ENCODE measurements at places on chromosomes 12 and 14. TPM values are rescaled to one million over a fixed set of nuclear protein-coding genes. Genes with fewer than 3 reads are reported as not detected.

The NGB gene
- total RNA-seq: not detected

GRCh38 chr14:68257969-68258368 lies 438.4 kb downstream of the RAD51B start:
- no peak for DNase-seq

GRCh38 chr12:46660276-46660675 lies 165.5 kb downstream of the SLC38A4 start:
- DNase-seq: no peak

- DNase-seq: no peak
These were observed 112.0 kb downstream of the DENND5B start for GRCh38 chr12:31478898-31479297.

The SLC25A29 gene
- total RNA-seq: 23.6 TPM

- DNase-seq: no peak
These were observed 184.0 kb downstream of the CAND1 start for GRCh38 chr12:67453191-67453590.

- no peak for DNase-seq
These were observed 81.8 kb downstream of the TSPAN9 start for GRCh38 chr12:3158851-3159465.

- DNase-seq: peak; percentile 43
These were observed 34.1 kb downstream of the SCFD1 start for GRCh38 chr14:30656190-30656632.

The KRT76 gene
- total RNA-seq: not detected

The GZMB gene
- total RNA-seq: 1,779 TPM

The SLC10A1 gene
- total RNA-seq: not detected

DNA sequence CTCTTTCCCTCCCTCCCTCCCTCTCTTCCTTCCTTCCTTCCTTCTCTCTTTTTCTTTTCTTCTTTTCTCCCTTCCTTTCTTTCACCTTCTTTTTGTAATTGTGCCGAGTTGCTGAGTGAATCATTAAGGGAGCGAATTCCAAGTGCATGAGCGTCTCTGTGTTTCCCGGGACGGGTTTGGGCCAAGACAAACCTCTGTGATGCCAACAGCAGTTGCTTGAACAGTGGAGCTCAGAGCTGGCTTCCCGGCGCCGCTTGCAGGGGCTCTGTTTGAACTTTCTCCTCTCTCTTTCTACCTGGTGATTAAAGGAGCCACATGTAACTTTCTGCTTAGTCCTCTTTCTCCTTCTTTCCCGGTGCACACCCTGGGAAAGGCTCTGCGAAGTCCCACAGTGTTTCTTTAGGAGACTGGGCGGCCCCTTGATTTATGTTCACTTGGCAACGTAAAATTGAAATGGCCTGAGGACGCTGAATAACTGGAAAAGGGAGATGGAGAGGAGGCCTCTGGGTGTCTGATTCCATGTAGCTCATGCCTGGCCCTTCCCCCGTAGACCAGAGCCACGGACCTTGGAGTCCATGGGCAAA lies 33.7 kb upstream of the MAP1LC3B2 start:
- no peak for DNase-seq

DNA sequence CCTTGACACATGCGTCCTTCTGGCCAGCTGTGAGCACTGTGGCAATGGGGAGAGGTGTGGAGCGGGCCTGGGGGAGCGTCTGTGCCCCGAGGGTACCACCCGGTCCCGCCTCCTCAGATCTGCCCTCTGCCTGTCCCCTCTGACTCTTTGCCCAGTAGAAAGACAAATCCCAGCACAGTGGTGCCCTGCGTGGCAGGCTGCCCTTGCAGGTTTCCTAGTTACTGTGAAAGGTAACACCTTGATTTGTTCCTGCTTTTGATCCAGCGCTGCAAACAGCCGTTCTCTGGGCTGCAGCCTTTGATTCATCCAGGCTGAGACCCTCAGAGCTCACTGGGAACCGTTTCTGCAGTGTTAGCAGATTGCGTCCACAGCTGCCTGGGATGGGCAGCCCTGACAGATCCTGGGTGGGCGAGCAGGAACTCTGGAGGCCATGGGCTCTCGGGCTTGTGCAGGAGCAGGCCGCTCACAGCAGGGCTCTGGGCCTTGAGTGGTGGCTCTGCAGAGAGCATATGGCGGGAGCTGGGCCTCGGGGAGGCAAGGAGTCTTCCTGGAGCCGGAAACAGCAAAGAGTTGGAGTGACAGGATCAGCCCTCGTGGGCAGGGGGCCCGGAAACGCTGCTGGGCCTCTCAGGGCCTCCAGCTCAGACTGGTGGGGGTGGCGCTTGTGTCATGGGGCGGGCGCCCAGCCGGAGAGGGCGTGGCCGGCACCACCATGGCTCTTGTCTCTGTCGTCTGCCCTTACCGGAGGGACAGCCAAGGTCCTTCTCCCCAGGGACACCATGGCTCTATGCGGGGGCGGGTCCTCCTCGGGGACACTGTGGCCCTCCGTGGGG lies 16.6 kb downstream of the FBRSL1 start:
- peak; percentile 88 for DNase-seq

DNA sequence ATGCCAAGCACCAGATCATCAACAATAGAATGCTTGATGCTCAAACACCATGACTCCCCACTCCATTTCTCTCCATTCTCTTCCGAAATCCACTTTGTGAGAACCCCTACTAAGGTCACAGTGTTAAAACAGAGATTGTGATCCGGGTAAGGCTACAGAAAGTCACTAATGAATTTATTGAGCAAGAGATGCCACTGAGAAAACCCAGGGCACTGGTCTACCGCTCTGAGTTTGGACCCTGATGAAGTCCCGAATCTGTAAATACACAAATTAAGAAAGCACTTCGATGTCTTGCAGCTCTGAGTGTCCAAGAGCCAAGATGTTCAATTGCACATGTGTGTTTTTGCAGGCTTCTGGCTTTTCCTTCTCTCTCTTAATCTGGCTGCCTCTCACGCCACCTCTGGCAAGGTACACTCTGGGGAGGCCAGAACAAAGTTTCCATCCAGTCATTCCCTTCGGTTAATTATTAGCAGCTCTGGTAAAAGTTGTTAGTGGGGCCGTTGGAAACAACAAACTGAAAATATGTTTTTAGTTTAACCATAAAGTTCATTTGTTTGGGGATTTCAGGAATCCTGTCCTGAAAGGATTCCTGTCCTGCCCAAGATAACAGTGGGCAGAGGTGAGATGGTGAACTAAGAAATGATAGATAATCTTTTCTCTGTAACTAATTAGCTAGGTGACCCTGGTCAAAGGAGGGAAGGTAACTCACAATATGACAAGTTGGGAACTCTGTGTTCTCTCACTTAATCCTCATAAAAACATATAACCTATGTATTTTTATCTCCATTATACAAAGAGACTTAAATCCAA lies 75.4 kb downstream of the BTG1 start:
- DNase-seq: no peak

DNA sequence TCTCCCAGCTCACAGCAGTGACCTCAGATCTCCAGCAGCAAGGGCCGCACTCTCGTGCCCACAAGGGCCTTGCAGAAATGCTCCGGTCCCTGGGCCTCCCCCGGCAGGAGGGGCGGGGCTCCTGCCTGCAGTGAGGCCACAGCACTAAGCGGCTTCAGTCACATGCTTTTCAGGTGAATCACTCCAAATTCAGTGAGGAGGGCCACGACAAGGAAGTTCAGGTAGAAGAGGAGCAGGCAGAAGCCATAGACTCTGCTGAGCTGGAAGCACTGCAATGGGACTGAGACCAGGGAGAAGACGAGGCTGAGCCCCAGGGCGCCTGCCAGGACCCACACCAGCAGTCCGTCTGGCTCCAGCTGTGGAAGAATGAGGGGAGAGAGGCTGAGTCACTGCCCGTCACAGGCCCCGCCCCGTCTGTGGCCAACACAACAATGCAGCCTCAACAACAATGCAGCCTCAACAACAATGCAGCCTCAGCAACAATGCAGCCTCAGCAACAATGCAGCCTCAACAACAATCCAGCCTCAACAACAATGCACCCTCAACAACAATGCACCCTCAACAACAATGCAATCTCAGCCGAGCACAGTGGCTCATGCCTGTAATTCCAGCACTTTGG lies 35.2 kb downstream of the SLC8B1 start:
- DNase-seq: no peak

DNA sequence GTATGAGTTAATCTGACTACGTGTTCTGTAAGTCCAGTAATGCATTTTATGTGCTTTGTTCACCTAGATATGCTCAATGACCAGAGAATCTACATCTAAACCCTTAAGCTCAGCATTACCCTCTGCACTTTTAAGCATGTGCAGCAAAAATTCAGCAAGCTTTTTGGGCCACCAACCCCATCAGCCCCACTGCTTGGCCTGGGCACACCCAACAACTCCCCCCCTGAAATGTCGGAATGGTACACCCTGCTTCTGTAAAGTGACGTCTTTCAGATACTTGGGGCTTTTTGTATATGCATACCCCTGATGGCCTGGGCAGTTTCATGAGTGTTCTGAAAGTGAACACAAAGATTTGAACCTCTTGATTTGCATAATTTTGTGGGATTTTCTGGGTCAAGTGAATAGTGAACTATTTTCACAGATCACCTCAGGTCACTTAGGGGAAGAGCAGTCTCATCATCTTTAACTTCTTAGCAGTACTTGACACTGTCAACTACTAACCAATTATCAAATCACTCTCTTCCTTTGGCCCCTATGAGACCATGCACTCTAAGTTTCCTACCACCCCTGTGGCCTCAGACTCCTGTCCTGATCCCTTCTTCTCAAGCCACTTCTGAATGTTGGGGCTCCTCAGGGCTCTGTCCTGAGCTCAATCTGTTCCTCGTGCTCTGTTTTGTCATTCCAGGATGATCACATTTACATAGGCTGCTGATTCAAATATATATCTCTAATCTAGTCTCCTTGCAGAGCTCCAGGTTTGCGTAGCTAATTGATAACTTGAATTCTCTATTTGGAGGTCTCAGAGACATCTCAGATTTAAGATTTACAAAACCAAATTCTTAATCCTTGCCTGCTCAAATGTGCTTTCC lies 36.3 kb upstream of the PPM1A start:
- no peak for DNase-seq

- DNase-seq: no peak
These were observed 117.4 kb downstream of the KTN1 start for GRCh38 chr14:55697414-55697861.

The RNASE7 gene
- total RNA-seq: not detected

DNA sequence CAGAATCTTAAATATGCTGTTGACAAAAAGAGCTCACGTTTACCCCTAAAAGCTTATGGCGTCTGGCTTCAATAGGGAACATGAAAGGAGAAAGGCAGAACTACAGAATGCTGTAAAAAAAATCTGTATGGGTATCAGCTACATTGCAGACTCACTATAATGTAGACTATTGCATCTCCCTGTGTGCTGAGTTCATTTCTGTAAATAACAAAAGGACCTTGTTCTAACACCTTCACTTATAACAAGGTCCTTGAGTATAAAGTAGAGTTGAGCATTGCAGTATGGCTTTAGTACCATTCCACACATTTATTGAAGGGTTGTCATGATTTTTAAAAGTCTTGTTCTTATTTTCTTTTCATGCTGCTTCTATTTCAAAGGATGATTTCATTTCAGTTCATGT lies 165.3 kb downstream of the NPAS3 start:
- no peak for DNase-seq

DNA sequence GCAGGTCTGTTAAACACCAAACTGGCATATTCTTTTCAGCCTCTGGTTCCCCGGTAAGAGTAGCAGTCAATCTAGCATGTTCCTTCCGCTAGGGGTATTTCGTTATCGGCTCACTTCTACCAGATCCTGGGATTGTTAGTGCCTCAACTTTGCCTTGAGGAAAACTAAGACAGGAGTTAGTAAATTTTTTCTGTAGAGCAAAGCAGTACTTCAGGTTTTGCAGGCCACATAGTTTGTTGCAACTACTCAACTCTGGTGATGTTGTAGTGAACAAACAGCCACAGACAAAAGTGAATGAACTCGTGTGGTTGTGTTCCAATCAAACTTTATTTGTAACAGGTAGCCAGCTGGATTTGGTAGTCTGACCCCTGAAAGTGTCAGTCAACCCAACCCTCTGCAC lies 6.3 kb upstream of the CDH24 start:
- DNase-seq: no peak

The AP5M1 gene
- 31.1 TPM for total RNA-seq

The C14orf132 gene
- total RNA-seq: 1.6 TPM

GRCh38 chr12:16587110-16587453 lies 18.9 kb downstream of the LMO3 start:
- DNase-seq: no peak

DNA sequence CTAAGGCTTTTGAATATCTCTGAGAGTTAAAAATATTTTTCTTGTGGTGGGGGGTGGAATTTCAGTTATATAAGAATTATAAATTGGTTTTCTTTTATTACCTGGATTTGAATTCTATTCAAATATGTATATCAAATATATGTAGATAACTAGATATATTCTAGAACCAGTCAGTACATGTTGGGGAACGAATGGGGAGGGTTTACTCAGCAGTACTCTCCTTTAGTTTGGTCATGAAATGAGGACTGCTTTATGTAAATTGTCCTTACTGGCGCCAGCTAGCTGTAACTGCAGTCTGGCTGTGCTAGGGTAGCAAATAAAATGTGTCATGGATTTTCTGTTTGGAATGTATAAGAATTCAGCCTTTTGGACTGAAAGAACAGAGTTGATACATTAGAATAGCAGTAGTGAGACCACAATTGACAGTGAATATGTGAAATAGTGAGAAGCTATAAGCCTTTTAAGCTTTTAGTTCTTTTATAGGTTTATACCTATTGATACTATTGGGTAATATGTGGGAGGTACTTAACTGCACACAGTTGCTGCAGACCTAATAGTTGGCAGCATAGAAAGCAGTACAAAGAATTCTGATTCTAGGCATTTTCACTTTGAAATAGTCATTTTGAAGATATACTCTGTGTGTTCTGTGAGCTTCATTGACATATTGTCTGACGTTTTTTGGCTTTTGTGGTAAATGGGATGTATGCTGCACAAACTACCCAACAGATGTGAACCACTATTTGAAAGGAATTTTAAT lies 29.0 kb downstream of the ATF7IP start:
- peak; percentile 66 for DNase-seq

DNA sequence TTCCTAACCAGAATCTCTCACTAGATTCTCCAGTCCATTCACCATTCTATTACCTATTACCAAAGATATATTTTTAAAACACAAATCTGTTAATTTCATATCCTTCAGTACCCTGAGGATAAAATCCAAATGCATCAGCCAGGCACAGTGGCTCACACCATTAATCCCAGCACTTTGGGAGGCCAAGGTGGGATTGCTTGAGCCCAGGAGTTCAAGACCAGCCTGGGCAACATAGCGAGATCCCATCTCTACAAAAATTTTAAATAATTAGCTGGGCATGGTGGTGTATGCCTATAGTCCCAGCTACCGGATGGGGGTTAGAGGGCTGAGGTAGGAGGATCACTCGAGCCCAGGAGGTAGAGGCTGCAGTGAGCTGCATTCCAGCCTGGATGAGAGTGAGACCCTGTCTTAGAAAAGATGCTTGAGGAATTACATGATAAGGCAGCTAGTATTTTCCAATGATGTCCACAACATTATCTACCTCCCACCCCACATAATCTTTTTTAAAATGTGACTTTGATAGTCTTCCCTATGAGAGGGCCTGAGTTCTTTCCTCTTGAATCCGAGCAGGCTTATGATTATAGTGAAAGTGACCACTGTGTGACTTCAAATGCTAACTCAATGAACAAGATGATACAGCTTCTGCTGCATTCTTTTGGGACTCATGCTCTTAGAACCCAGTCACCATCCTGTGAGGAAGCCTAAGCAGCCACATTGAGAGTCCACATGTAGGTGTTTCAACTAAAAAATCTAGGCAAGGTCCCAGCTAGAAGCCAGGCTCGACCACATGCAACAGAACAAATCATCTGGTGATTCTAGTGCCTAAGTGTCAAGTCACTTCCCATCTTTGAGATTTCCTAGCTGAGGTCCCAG lies 18.0 kb downstream of the HECTD1 start:
- no peak for DNase-seq
